ENCODE measurements at places on chromosomes 12 and 14.
A peak's percentile ranks its signal among the peaks of the same experiment; 100 is the strongest.

DNA sequence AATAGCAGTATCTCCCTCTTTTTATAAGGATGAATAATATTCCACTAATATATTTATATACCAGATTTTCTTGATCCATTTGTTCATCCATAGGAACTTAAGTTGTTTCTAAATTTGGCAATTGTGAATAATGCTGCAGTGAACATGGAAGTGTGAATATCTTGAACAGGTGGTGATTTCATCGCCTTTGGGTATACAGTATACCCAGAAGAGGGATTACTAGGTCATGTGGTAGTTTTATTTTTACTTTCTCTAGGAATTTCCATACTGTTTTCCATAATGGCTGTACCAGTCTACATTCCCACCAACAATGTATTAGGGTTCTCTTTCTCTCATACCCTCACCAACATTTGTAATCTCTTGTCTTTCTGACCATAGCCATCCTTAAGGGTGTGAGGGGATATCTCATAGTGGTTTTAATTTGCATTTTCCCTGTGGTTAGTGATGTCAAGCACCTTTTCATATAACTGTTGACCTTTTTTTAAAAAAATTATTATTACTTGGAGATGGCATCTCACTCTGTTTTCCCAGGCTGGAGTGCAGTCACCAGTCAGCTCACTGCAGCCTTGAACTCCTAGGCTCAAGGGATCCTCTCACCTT, 20.5 kb downstream of the PPHLN1 start:
- DNase-seq, result no peak

GRCh38 chr14:102544046-102544746, 34.6 kb upstream of the ANKRD9 start:
- DNase-seq, result no peak

- no peak for DNase-seq
These were observed 101.5 kb downstream of the KIF26A start for GRCh38 chr14:104239861-104240301.

DNA sequence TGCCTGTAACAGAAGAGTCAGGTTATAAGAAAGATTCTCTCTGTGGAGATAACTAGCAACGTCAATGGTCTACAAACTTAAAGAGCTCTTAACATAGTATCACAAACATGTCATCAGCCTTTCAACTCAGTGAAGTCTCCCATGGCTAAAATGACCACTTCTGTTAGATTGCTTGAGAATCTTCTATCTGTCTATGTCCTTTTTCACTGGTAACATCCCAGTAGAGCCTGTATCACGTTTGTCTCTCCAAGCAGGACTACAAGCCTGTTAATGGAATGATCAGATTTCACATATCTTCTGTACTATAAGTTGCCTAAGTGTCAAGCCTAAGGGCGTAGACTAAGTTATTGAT, 50.7 kb downstream of the SLC2A13 start:
- DNase-seq, result no peak

- DNase-seq, result no peak
These were observed 115.0 kb downstream of the AKAP6 start for GRCh38 chr14:32443890-32444661.

- no peak for DNase-seq
These were observed 474.8 kb downstream of the NRXN3 start for GRCh38 chr14:78644824-78645559.

DNA sequence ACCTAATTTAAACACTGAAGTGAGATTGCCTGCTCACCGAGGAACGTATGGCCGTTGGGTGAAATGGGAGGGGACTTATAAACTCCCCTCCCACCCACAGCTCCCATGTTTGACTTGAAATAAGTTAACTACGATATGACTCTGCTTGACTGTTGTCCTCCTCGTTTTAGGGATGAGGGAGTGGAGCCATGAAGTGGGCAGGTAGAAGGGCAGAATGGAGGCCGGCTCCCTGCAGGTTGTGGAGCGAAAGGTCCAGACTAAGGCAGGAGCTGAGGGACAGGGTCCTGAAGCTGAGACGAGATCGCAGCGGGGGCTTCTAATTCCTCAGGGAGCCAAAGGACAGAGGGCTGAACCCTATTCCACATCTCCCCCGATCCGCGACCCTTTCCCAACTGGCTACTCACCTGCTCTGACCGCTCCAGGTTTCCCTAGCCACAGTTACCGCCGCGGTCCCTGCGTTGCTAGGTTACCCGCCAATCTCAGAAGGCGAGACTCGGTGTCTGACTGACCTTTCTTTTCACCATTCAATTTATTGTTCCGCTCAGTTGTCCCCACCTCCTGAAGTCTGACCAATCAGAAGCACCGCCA, 577 bp upstream of the TPCN1 start:
- no peak for DNase-seq

DNA sequence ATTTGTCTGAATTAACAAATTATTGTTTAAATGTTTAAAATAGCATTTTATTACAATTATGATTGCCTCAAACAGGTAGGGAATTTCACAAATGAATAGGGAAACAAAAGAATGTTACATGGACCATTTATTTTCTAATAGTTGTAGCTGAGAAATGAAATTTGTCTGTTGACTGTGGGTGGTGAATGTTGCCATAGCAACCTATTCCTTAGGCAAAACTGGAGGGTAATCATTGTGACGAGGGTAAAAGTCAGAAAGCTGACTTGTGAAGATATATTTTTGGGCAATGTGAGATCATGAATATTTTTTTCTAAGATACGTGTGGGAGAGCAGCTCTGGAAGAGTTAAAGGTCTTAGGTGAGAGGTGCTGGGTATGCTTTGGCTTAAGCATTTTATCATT, 24.2 kb upstream of the CLEC14A start:
- DNase-seq, result no peak

DNA sequence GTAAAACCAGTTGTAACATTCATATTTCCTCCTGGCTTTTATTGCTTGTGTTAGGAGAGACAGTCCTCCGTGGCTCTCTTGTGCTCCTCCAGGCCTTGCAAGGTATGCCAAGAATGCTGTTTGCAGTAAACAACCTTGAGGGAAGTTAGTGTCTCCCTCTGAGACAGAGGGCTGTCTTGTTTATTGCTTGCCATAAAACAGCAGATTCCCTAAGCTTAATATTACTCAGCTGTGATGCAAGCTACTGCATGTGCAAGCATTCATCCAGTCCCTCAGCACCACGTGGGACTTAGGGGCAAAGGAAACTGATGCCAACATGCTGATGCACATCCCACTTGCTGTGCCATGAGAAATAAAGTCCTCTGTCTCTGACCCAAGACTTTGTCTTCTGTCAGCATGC, 6.6 kb downstream of the POMT2 start:
- no peak for DNase-seq

GRCh38 chr14:23751616-23752015, 115.5 kb downstream of the DHRS2 start:
- no peak for DNase-seq

- DNase-seq, result no peak
These were observed 75.9 kb downstream of the CCDC60 start for GRCh38 chr12:119410396-119410795.

DNA sequence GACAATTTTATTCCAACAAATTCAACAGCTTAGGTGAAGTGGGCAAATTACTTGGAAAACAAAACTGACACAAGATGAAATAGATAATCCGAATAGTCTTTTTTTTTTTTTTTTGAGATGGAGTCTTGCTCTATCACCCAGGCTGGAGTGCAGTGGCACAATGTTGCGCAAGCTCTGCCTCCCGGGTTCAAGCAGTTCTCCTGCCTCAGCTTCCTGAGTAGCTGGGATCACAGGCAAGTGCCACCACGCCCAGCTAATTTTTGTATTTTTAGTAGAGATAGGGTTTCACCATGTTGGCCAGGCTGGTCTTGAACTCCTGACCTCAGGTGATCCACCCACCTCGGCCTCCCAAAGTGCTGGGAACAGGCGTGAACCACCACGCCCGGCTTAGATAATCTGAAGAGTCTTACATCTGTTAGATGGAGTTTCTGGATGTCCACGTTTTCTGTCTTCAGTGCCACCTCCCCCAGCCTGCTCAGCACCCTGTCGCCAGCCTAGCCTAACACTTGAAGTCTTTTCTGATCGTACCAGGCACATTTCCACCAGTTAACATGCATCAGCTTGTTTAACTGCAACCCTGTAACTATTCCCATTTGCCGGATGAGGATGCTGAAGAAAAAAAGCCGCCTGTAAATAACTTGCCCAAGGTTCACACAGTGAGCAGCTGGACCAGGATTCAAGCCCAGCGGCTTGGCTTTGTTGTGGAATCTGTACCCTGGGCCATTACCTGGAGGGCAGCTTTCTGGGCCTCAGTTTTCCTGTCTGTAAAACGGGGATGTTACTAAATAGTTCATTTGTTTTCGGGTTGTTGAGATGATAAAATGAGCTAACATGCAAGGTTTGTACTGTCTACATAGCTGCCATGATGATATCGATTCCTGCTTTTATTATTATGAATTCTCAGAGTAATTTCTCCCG, 26.4 kb downstream of the FBRSL1 start:
- no peak for DNase-seq

- no peak for DNase-seq
These were observed 25.9 kb downstream of the NOC4L start for GRCh38 chr12:132170094-132170636.

GRCh38 chr12:68617160-68617926, 6.6 kb downstream of the RAP1B start:
- DNase-seq, result no peak

DNA sequence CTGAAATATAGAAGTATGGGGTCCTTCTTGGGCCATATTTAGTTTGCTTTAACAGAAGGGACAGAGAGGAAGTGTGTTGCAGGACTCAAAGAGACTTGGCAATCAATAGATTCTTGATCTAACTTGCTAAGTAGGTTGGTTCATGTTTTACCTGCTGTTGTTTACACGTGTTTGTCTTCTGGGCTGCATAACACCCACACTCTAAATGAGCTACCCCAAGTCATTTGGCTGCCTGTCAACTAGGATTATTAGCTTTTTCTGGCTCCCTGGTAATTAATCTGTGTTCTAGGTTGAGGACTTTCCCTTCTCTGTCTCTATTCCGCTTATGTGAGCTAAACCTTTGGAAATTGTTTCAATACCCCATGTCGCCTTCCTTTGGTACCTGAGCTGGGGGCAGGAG, 10.1 kb upstream of the TBPL2 start:
- DNase-seq, result no peak

- no peak for DNase-seq
These were observed 155.9 kb downstream of the SLC41A2 start for GRCh38 chr12:104802208-104802607.

DNA sequence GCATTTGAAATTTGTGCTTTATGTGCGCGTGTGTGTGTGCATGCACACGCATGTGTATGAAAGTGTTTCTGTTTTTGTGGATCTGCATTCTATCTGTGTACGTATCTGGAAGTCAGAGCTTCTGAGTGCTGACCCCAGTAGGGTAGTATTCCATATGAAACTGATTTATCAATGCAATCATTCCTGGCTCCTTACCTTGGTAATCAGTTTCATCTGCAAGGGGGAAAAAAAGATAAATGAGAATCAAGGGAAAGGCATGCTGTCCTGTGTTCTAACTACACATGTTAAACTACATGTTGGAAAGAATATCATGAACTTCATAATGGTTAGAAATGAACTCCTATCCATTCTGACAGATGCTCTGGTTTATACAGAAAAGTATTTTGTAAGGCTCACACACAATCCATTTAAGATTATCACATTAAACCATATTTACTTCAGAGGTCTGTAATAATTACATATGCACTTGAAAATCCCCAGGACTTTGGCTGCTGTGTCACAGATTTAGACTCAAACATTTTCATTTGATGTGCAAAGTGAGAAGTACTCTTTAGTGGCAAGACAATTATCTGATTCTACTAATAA, 276.1 kb upstream of the LMO3 start:
- DNase-seq, result no peak

DNA sequence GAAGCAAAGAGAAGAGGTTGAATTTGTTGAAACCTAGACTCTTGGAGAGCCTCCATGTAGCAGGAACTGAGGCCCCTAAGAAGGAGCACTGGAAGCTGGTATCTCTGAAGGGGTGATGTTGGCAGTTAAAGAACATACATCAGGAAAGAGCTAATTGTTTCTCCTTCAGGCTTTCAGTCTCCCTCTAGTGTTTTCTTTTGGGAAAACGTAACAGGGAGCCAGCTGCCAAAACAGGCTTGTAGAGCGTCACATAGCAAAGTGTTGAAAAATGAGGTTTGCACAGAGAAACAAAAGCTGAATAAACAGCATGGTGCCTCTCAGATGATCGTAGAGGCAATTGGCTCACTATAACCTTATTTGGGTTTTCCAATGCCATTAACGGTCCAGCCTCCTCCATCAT, 46.9 kb upstream of the CAND1 start:
- DNase-seq, result peak; percentile 34

DNA sequence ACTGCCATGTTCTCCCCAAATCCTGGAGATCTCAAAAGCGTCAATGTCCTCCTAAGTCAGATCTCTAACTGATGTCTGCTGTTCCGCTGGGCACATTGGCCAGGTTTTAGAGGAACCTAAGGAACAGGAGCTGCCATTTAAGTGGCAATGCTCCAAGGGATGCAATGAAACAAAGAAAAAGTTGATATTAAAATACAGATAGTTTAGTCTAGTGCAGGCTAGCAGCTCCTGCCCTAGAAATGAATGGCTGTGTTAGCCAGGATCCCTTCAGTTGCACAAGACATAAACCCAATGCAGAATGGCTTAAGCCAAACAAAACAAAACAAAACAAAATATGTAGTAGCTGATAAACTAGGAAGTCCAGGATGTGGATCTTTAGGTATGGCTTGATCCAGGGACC, 144.1 kb downstream of the HMGA2 start:
- no peak for DNase-seq

DNA sequence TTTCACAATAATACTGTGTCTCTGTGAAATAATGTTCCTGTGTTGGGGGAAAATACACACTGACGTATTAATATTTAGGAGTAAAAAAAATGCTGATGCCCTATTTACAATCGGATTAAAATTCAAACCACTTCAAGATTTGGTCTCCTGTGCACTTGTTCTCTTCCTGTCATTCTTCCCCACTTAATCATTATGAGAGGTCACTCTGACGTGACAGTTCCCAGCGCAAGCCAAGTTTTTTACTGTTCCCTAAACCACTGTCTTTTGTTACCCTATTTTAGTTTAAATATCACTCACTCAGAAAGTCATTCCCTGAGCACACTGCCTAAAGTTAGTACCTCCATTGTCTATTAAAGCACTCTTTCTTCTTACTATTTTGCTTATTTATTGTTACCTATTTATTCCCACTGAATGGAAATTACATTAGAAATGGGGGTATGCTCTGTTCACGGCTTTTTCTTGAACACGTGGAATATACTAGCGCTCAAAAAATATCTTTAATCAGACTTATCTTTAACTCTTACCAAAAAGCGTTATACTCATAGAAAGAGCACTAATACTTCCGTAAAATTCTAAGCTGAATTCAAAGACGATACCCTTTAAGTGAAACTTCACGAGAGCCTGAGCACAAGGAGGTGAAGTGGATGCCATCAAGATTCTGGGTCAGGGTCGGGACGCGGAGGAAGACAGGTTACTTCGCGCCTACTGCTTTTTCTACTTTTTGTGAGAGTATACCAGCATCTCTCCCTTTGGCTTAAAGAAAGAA, 670 bp upstream of the PSMA3 start:
- no peak for DNase-seq

DNA sequence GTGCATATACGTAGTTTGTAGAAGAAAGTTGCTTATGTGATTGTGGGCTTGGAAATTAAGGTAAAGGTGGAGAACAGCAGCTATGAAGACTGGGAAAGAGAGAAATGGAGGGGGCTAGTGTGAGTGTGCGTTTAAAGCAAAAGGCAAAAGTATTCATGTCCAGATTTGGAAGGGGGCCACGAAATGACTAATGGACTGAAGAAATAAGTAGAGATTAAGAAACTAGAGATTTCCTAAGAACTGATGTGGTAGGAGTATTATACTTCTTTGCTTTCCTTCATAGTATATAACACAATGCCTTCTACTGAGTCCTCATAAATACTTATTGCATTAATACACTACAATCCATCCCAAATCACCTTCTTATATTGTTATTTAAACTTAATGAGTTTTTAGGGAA, 298.6 kb upstream of the NOVA1 start:
- DNase-seq, result no peak

GRCh38 chr12:124938108-124938507, 23.7 kb upstream of the UBC start:
- no peak for DNase-seq

All from NCI-H2107 (cell line).